ENCODE measurements at places on chromosomes 1 and 21.

DNA sequence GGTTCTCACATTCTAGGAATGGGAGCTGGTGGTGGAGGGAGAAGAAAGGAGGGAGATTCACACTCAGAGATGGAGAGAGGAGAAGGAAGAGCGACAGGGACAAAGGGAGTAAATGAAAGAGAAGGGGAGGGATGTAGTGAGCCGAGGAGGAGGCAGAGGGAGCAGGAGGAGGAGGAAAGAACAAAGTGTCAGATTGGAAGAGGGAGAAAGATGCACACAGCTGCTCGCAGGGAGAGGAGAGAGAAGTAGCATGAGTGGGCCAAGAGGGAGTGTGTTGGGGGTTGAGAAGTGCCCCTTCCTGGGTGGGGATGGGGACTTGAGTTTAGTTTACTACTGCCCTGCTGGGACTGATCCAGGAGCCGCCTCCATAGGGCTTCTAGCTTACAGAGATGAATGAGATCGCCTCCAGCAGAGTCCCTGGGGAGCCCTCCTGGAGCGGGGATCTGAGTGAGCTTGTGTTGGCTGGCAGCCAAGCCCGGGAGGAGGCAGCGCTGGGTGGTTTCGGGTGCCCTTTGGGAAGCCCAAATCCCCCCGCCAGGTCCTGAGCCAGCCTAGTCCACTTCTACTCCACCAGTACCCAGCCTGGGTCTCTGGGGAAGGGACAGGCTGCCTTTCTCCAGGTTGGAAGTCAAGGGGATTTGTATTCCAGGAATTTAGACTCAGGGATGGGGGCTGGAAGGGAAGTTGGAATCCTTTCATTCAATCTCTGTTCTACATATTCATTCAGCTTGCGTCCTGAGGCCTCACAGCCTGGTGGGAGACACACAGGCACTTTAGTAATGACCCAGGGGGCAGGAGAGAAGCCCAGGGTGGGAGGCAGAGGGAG lies 20.9 kb downstream of the PTPRU start:
- DNase-seq = peak; percentile 46

DNA sequence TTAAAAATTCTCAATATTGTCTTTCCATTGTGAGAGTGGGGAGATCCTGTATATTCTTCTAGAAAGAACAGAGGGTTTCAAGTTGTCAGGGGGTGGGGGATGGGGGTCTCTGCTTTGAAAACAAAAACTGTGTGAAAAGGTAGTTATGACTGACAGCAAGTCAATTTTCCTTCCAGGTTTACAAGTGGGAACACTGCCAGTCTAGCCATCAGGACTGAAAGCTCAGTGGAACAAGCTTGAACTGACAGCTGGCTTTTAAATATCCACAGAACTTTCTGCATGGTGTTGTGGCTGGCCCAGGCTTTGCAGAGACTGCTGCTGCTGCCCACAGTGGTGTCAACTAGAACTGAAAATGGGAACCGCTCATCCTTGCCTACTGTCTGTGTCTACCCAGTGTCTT lies 162.6 kb downstream of the TNR start:
- no peak for DNase-seq

GRCh38 chr1:232983375-232983774 lies 33.0 kb downstream of the NTPCR start:
- DNase-seq = no peak

GRCh38 chr1:199403531-199404116 lies 623.9 kb upstream of the NR5A2 start:
- DNase-seq = peak; percentile 98

DNA sequence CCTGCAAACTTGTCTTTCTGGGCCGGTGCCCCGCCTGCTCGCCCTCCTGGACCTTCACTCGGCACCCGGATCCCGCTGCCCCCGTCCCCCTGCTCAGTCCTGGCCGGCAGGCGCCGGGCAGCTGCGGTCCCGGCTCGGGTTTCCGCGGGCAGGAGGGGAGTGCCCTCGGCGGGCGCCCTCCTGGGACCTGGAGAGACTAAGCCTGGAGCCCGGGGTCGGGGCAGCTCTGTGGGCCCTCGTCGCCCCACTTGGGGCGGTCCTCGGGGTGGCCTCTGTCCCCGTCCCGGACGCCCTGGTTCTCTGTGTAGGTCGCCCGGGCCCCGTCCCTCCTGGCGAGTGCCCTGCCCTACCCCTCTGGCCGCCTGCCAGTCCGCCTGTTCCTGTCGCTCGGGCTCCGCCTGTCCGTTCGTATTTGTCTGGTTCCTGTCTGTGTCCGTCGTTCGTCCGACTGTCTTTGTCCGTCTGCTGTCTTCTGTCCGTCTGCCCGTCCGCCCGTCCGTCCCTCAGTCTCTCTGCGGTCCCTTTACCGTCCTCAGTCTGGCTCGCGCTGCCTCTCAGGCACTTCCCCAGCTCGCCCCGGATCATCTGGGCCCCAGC lies 490 bp downstream of the SERINC2 start:
- DNase-seq = no peak

- peak; percentile 44 for DNase-seq
These were observed 437.4 kb downstream of the NUF2 start for GRCh38 chr1:163758977-163759670.

DNA sequence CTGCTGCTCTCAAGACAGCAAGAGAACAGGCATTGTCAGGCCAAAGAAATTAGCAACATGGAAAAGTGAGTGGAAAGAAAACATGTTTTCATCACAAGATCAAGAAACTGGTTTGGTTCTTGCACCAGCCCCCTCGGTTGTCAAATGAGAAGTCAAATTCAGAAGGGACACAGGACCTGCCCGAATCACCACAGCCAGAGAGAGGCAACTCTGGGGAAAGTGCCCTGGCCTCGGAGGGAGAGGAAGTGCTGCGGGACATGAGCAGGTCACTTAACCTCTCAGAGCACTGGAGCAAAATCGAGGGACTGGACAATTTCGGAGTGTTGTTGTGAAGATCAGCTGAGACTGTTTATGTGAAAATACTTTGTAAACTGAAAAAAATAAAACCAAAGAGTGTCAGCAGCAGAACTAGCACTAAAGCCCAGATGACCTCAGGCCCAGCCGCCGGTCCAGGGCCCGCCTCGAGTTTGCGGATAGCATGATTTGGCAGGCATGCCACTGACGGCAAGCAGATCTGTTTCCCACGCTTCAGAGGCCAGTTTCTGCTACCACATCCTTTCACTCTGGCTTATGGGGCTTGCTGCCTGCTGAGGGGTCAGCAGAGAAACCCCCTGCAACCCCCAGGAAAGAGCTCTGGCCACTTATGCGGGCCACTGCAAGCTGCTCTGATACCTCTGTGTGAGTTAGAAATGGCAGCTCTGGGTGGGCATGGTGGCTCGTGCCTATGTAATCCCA lies 32.1 kb downstream of the CD247 start:
- no peak for DNase-seq

DNA sequence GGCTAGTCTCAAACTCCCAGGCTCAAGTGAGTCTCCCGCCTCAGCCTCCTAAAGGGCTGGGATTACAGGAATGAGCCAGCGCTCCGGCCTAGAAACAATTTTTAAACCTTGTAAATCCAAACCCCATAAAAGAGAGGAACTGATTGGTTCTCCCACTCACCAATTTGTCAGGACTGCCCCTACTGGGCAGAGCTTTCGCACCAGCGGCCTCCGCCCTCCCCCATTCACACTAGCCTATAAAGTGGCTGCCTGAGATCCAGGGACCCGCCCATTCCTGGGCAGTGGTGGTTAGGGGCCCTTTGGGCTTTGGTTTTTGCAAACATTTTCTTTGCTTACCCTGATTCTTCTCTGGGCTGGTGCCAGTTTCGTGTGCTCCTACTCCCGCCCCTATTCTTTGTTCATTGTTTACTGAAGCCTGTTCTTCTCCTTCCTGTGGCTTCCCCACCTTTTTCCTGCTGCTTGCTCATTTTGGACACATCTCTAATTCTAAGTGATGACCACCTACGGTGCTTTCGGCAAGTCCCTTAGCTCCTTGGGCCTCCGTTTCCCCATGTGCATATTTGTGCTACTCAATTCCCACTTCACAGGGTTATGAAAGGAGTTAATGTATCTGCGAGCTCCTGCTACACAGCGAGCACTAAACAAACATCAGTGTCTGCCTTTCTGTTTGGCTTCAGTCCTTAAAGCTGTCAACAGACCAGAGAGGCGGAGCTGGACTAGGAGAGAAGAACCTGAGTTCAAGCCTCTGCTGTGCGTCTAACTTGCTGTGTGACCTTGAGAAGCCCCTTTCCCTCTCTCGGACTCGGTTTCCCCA lies 39.8 kb upstream of the CLIC4 start:
- DNase-seq = peak; percentile 95

- no peak for DNase-seq
These were observed 8.2 kb upstream of the TTLL10 start for GRCh38 chr1:1165485-1165884.

GRCh38 chr1:37162059-37162458 lies 127.7 kb upstream of the GRIK3 start:
- DNase-seq = no peak

DNA sequence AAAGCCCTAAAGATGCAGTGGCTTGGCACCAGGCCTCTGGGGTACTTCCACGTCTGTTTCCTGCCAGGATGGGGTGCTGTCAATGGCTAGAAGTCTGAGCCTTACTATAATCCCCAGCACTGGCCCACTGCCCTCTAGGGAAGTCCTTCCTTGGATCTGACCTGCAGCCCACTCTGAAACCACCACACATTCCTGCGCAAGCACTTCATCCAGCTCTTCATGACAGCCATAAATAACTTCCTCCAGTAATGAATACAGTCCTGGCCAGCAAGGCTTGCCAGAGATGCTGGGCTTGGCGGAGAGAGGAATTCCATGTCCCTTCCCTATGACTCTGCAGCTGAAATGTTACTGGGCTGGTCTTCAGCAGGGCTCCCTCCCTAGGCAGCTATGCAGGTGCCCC lies 32.6 kb downstream of the ALPL start:
- peak; percentile 91 for DNase-seq

- DNase-seq = peak; percentile 90
These were observed 1.4 kb upstream of the IRF2BP2 start for GRCh38 chr1:234611225-234611846.

- DNase-seq = no peak
These were observed 37.0 kb upstream of the EPS15 start for GRCh38 chr1:51555866-51556619.

- peak; percentile 97 for DNase-seq
These were observed 48.8 kb downstream of the LAMC2 start for GRCh38 chr1:183234660-183235476.

DNA sequence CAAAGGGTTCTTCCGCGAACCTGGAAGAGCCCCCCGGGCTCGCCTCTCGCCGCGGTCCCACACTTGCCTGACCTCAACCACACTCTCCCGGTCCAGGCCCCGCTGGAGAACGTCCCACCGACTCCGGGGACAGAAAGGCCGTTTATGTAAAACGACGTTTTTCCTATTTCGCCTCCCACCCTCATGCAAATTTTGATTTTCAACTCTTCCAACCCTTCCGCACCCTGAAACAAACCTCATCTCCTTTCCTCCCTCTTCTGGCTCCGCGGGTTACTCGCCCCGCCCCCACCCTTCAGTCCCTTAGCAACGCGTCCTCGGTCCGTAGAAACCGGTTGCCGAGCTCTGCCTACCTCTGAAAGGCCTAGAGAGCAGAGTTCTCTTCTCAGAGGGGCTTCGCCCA lies at the start of gene C1orf141:
C1orf141 (minus strand) TSS at position 276 of the 400 bp plus-strand sequence. CDS start 7,730 bp downstream, outside the sequence.
- peak; percentile 23 for DNase-seq

GRCh38 chr1:156941675-156942074 lies 21.2 kb downstream of the LRRC71 start:
- no peak for DNase-seq
